ENCODE measurements at places on chromosomes 3 and 15. TPM values are rescaled to one million over a fixed set of nuclear protein-coding genes. Genes with fewer than 3 reads are reported as not detected.

FLNB gene
- 34.0 TPM for total RNA-seq

C3orf85 gene
- not detected for total RNA-seq

OR5H2 gene
- not detected for total RNA-seq

PLA2G4D gene
- not detected for total RNA-seq

TIMP4 gene
- 13.7 TPM for total RNA-seq

CPA3 gene
- 2.0 TPM for total RNA-seq

ARHGAP31 gene
- 52.3 TPM for total RNA-seq

MEIS2 gene
- 28.9 TPM for total RNA-seq

KBTBD8 gene
- total RNA-seq: 5.6 TPM

MOBP gene
- total RNA-seq: 0.25 TPM

PPM1L gene
- total RNA-seq: 23.4 TPM

ARIH1 gene
- total RNA-seq: 152 TPM

NCK1 gene
- 30.0 TPM for total RNA-seq

NIT2 gene
- total RNA-seq: 32.6 TPM

GOLGA8N gene
- total RNA-seq: 10.9 TPM

OXTR gene
- total RNA-seq: 0.47 TPM

MNS1 gene
- 2.0 TPM for total RNA-seq

CIDEC gene
- 0.38 TPM for total RNA-seq

OIP5 gene
- total RNA-seq: not detected

ITGA11 gene
- total RNA-seq: 34.0 TPM

SLC28A2 gene
- not detected for total RNA-seq

CCDC13 gene
- total RNA-seq: 0.26 TPM

CHAC1 gene
- 1.8 TPM for total RNA-seq

CEP97 gene
- total RNA-seq: 7.7 TPM

ZNF620 gene
- 3.3 TPM for total RNA-seq

SIDT1 gene
- total RNA-seq: 0.66 TPM

TMEM89 gene
- total RNA-seq: not detected

HHLA2 gene
- total RNA-seq: not detected

ACTRT3 gene
- total RNA-seq: 2.8 TPM

LDHAL6B gene
- total RNA-seq: not detected

All from right cardiac atrium (tissue), 5 donors.